ENCODE measurements at places on chromosomes 12 and 14.

DNA sequence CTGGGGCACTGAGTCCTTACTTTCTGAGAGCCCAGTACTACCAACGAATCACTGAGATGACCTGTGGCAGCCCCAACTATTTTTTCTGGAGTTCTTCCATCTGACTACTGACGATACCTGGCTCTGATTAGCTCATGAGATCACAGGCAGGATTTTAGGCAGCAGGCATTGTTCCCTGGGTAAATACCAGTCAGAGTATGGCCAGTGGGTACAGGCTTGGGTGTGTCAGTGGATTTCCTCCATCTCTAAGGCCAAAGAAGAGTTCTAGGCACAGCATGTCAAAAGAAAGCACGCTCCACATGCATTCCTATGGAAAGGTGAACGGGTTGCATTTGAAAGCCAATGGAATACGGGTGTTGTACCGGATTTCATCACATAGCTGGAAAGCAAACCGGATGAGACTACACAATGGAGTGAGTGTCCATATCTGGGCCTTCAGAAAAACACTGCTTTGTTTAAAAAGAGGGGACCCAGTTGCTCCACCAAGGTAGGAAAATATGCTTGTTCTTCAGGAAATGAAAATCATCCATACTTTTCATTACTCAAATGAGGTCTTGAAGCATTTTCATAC lies 55.0 kb downstream of the PAX9 start:
- no peak for DNase-seq

DNA sequence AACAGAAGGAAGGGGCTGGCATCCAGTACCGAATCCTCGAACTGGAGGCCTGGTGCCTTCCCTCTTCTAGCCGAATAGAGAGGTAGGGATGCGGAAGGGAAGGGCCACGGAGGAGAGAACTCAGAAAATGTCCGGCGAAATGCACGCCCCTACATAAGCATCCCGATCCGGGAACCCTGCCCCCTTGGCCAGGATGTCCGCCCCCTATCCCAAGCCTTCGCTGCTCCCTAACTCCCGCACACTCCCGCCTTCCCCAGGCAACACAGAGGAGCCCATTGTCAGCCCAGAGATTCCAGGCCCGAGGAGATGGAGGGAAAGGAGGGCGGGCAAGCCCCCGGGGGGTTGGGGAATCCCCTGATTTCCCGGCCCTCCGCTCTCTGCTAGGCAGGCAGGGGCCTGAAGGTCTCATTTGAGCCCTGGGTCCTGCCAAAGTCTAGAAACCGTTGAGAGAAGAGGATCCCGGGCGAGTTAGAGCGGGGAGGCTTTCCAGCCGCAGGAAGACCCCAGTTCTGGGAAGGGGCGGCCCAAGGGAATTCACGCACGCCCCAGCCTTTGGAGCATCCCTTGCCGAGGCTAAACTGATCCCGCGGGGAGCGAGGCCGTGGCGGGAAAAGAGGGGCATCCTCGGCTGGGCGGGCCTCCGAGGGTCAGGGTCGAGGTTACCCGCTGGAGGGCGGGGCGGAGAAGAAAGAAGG lies 569 bp upstream of the ARHGEF40 start:
- DNase-seq, result peak; percentile 18

DNA sequence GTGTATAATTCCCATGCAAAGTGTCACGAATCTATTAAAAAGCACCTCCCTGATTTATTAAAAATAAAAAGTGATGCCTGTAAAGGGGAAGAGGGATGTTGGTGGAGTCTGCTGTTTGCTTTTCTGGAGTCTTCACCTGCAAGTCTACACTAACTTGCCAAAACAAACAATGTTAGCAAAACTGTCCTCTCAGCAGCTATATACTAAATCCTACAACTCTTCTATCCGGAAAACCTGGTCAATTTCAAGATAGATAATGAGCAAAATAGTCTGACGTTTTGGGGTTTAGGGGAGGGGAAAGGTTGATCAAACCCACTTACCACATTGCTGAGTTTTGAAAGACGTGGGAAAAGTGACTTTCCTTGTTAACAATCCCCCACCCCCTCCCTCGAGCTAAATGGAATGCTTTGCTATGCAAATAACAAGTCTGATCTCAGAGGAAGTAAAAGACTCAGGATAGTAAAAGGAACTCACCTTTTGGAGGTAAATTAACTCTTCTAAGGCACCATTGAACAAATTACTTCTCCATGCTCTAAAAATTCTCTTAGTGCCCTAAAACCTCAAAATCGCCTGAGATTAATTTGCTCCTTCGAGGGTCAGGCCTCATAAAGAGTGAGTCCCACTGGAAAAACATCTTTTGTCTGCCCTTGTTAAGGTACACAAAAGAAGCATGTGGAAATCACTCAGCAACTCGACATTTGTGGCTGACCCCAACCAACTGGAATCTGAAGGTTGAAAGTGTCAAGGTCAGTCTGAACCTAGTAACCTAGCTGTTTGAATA lies 13.5 kb downstream of the BMP4 start:
- DNase-seq, result no peak

DNA sequence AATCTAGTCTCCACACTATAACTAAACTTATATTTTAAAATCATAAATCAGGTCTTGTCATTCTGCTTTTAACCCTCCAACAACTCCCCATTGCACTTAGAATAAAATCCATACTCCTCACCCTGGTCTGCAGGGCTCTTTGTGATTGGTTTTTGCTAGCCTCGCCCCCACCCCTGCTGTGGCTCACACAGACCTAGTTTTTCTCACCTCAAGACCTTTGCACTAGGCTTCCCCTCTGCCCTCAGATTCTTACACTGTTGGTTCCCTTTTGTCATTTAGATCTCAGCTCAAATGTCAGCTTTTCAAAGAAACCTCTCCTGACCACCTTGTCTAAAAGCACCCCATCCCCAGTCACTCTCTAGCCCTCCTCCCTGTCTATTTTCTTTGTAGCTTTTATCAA lies 10.7 kb upstream of the LHX5 start:
- DNase-seq, result no peak

DNA sequence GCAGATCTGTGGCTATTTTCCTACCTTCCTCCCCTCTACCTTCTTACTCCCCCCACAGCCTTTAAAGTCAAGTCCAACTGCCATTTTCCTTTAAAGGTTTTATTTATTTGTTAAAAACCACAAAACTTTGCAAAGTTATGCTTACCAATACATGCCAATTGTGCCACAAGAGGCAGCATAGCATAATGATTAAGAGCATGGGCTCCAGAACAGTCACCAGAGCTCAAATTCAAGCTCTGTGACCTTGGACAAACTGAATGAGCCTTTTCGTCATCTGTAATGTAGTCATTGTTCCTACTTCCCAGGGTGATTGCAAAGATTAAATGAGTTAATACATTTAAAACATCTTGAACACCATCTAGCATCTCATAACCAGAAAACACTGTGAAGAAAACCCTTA lies 13.0 kb upstream of the FMNL3 start:
- DNase-seq, result no peak

GRCh38 chr14:99839696-99840095 lies 46.5 kb downstream of the EML1 start:
- no peak for DNase-seq

DNA sequence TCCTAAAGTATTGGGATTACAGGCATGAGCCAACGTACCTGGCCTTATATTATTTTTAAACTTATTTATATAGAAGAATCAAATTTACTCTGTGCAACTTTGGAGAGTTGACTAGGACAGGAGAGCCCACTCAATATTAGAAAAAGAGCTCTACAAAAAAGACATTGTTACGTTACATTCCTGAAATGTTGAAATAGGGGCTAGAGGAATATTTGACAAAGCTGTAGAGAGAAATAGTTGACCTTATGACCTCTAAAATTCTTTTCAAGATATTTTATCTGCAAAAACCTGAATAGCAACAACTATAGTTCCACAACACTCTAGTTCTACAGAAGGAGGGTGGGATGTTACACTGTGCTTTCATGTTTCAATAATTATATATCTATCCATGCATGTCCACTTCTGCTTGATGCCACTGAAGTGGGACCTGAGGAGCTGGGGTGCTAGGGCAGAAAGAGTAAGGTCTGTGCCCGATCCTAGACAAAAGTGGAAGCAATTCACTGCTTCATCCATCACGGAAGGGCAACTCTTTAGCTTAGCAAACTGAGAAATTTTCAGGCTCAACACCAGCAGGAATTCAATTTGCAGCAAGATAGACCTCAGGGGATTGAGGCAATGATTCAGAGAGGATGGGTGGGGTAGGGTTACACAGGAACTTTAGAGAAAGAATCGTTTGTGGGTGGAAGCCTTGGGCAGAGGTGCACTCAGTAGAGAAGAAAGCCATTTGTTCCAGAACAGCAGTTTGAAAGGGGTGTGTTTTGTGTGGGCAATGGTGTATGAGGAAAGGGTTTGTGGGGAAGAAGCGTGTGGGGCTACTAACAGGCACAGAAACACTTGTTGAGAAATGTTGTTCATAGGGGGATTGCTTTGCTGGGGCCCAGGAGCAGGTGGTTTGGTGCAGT lies 16.0 kb upstream of the RNASE10 start:
- DNase-seq, result peak; percentile 14

- no peak for DNase-seq
These were observed 21.1 kb upstream of the SCARB1 start for GRCh38 chr12:124884587-124885438.

GRCh38 chr12:132078190-132078589 lies 65.9 kb downstream of the DDX51 start:
- DNase-seq, result no peak

DNA sequence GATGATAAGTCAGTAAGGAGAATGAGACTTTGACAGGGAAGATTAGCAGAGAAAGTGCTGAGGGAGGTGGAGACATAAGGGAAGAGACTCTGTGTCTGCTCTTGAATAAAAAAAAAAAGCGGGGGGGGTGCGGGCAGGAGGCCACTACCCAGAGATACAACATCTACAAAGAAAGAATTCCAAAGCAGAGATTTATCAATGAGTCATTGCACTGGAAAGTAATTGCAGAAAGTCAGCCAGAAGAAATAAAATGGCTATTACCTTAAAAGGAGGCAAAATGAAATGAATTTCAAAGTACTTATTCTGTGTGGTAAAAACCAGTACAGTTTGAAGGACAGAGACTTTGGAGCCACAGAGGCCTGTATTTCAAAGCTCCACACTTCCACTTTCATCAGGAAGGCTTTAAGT lies 267.1 kb upstream of the PRKD1 start:
- DNase-seq, result no peak

GRCh38 chr12:121926874-121927706 lies 8.7 kb downstream of the CFAP251 start:
- peak; percentile 68 for DNase-seq

DNA sequence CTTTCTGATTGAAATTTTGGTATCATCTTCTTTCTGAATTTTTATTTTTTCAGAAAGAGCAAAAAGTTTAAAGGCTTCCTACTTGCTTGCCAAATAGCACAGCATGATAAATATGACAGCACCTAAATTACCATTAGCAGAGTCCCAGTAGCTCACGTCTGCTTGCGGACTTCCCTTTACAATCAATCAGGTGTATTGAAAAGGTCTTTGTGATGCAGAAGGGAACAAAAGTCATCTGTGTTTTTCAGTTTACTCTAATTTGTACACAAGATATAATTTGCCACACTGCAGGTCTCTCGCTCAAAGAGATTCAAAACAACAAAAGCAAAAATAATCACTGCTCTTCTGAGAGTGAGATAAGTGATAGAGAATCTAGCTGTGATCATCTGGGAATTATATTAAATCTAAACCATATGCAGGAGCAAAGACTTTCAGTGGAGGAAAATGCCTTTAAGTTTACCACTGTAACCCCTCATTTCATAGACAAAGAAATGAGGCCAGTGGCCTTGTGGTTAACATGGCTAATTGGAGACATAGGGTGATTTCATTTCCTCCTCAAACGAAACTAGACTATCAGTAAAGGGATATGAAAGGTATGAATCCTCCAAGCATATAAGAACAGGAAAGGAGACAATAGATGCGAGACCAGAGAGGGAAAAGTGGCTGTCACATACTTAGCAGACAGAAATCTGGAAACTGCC lies 240.8 kb upstream of the TMPO start:
- no peak for DNase-seq

GRCh38 chr14:92850492-92850891 lies 56.4 kb downstream of the GOLGA5 start:
- DNase-seq, result peak; percentile 30

DNA sequence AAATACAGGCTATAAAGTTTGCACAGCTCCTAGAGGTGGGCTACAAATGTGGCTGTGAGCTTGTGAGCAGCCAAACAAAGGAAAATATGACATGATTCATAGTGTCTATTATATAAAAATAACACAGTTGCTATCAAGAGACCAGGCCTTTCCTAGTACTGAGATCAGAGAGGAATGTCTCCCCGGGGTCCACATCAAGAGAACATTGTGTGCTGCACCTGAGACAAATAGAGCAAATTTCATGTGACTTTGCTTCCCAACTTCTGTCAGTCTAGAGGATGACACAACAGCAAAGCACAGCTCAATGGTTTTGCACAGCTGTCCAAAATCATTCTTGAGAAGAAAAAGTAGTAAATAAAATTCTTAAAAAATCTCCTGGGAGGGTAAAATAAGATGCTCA lies 297.5 kb upstream of the PRKD1 start:
- DNase-seq, result no peak

DNA sequence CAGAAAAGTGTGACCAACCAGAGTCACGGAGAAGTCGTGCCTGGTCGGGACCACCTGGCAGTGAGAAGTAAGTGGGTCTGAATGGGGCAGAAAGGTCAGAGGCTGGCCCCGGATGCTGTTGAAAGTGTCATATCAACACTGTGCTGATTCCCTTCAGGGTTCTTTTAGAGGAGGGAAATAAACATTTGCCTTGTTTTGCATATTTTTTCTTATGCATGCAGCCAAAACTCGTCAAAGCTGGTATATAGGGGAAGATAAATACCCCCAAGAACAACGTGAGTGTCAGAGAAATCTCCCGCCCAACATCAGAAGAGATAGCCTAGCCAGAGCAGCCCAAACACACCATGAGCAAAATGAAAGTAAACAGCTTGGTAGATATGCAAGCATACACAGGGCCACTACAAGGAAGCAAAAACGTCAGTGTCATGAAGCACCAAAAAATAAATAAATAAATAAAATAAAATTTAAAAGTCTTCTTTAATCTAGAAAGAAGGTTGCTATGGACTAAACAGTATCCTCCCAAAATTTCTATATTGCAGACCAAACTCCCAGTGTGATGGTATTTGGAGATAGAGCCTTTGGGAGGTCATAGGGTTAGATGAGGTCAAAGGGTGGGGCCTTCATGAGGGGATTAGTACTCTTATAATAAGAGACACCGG lies 22.1 kb downstream of the EIF5 start:
- DNase-seq, result no peak

GRCh38 chr14:91354979-91355685 lies 62.5 kb downstream of the CCDC88C start:
- no peak for DNase-seq

- no peak for DNase-seq
These were observed 19.1 kb downstream of the AMDHD1 start for GRCh38 chr12:95962222-95962621.

DNA sequence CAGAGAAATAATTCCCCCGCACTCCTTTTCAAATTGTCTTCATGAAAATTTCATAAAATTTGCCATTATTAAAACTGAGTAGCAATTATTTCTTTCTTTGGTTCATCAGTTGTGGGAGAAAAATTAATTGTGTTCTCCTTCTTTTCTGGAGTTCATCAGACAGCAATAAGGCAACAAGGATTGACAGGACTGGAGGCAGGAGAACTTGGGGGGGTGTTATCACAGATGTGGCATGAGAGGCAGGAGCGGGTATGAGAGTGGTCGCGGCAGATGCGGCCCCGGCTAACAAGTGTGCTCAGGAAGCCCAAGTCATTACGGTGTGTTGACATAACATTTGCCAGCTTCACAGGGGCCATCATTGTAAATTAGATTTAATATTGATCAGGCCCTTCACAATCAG lies 306.6 kb upstream of the TMPO start:
- no peak for DNase-seq

Data from suppressor macrophage treated with lipopolysaccharide for 1 hour (primary cell).